Osteoblast (primary cell): ENCODE measurements at places on chromosomes 4 and X. TPM values are rescaled to one million over a fixed set of nuclear protein-coding genes. Genes with fewer than 3 reads are reported as not detected.
A peak's percentile ranks its signal among the peaks of the same experiment; 100 is the strongest.

DNA sequence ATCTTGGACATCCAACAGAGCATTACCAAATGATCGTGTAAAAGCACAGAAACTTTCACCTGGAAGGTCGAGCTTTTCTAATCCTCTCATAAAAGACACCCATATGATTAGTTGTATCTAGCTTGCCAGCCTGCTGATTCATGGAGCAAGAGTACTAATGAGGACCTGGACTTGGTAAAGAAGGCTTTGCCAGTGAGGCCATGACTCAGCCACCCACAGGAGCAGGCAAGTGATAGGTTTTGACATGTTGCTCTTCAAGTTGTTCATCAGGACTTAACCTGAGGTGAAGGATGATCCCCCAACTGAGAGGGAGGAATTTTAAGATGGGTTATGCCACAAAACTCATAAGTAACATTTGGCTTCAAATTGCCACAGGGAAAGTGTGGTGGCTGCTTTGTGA is 24.7 kb upstream of the EPGN start:
- H3K27me3 ChIP-seq, result no peaks in the 10 kb centered on the region
- peak overlapping the region; percentile 60 for H3K4me3 ChIP-seq

GRCh38 chrX:18255059-18255458 is 34.4 kb upstream of the BEND2 start:
- no peak for DNase-seq
- H3K4me3 ChIP-seq, result no peak overlapping the region
- H3K27ac ChIP-seq, result no peak overlapping the region
- H3K4me1 ChIP-seq, result no peaks in the 10 kb centered on the region

GRCh38 chr4:90842960-90843359 is 715.8 kb downstream of the CCSER1 start:
- no peak overlapping the region for H3K4me3 ChIP-seq
- H3K4me1 ChIP-seq, result no peaks in the 10 kb centered on the region
- H3K27ac ChIP-seq, result no peak overlapping the region
- H3K27me3 ChIP-seq, result no peaks in the 10 kb centered on the region
- H3K36me3 ChIP-seq, result no peaks in the 10 kb centered on the region

CXorf65 gene
- total RNA-seq, result not detected in 2 replicates

GRCh38 chr4:6458528-6458927 is 13.9 kb downstream of the PPP2R2C start:
- no peaks in the 10 kb centered on the region for H3K36me3 ChIP-seq
- peaks cover 8% of the 10 kb centered on the region for H3K27me3 ChIP-seq
- no peak overlapping the region for H3K4me3 ChIP-seq
- H3K4me1 ChIP-seq, result no peaks in the 10 kb centered on the region
- H3K27ac ChIP-seq, result no peak overlapping the region
